ENCODE measurements at places on chromosomes 5 and 9. TPM values are rescaled to one million over a fixed set of nuclear protein-coding genes. Genes with fewer than 3 reads are reported as not detected.

DNA sequence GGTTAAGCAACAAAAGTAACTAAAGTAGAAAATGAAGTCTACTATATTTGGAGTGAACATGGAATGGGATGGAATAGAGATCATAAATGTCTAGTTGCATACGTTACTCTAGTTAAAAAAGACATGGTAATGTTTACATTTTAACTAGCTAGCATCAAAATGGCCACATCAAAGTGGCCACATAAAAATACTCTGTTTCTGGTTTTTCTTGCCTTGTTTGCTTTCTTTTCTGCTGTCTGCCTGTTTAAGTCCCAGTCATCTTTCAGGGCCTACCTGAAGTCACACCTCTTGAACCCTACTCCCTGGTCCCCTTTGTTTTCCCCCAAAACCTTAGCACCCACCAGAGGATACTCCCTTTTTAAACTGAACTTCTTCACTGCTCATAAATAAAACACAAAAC, 6.4 kb upstream of the KIF2A start:
- no peak for DNase-seq

- DNase-seq = no peak
Measured at GRCh38 chr5:171863935-171864334, 78.3 kb downstream of the SMIM23 start.

- no peak for DNase-seq
Measured at GRCh38 chr5:64727150-64727549, 36.8 kb downstream of the SHISAL2B start.

GRCh38 chr9:37290940-37291485, 131.5 kb upstream of the GRHPR start:
- no peak for DNase-seq

GRCh38 chr9:134367791-134368490, 41.7 kb downstream of the RXRA start:
- no peak for DNase-seq

DNA sequence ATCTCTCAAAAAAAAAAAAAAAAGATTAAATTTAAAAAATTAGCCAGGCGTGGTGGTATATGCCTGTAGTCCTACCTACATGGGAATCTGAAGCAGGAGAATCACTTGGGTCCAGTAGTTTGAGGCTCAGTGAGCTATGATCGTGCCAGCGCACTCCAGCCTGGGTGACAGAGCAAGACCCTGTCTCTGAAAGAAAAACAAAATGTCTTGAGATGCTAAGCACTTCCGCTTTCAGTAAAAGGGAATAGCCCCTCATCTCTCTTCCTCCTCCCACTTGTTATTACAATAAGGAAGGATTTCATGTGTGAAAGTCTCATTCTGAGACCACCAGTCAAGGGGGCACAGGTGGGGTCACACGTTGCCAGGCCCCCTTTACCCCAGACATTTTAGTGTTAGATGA, 79.4 kb downstream of the GOLPH3 start:
- no peak for DNase-seq

- DNase-seq = no peak
Measured at GRCh38 chr5:59819806-59820205, 73.7 kb downstream of the PDE4D start.

DNA sequence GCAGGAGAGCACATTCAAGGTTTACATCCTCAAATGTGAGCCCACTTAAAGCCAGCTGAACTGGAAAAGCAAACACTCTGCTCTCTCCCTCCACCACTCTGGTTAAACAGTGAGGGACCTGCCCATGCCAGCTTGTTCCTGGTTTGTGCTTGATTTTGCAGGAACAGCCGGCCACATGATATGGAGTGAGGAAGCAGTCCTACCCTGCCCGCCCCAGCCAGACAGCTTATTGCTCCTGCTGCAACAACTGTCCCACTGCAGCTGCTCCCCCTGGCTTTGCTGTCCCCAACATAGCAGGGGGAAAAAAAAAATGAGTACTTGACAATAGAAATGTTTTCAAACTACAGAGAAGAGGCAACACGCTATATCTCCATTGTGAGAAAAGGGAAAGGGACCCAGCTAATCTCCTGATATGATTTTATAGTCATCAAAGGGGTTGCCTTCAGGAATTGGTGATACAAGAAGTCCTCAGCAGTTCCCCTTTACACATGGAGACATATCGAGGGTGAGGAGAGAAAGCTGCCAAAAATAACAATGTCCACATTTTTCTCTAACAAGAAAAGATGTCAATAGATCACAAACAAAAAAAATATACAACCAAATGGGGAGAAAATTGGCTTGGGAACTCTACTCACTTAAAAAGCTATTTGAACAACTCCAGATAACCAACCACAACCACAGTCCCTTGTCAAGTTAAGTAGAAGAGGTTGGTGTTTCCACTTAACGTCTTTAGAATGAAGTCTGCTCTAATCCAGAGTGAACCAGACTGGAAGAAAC, 4.6 kb downstream of the MYO10 start:
- no peak for DNase-seq

- no peak for DNase-seq
Measured at GRCh38 chr5:75964008-75964407, 119.2 kb upstream of the SV2C start.

- no peak for DNase-seq
Measured at GRCh38 chr5:132487841-132488555, 2.6 kb downstream of the IRF1 start.

DNA sequence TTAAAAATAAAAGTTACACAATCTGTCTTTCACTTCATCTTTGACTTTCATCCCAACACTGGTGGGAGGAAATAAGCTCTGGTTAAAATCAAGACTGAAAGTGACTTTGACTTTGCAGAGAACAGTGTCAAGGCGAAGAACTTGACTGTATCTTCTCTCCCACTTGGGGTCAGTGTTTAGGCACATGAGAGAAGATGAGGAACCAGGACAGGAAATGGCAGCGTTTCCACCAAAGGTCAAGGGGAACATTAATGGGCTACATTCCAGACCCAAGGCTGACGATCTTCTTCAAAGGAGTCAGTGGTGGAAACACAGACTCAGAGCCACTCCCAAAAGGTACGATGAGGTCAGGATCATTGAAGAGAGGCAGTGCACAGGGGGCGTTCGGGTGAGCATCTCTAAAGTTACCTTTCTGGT, 409.5 kb downstream of the ARHGEF28 start:
- no peak for DNase-seq

DNA sequence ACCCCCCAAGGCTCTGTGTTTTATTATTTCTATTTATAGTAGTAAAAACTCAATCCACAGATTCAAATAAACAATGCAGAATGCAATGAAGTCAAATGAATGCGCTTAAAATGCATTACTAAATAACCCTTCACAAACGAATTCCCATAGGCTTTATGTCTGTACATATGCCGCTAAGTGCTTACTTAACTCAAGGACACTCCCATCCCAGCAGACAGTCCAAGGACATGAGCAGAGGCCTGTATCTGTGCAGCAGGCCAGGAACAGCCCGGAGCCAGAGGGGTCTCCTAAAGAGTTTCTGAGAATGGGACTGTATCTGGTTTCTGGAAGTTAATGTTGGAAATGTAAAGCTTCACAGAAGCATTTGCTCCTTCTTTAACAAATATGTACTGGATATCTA, 59.8 kb downstream of the MARCHF11 start:
- DNase-seq = no peak

SLCO6A1 gene
- total RNA-seq = 0.94 TPM

PLAC8L1 gene
- total RNA-seq = not detected

C9 gene
- not detected for total RNA-seq

LCN9 gene
- total RNA-seq = not detected

OR13C5 gene
- total RNA-seq = not detected

TAS2R1 gene
- 0.62 TPM for total RNA-seq

WWC1 gene
- total RNA-seq = 116 TPM

ADAMTSL2 gene
- total RNA-seq = 3.3 TPM

NKD2 gene
- total RNA-seq = 3.0 TPM

RNF224 gene
- not detected for total RNA-seq

KIF24 gene
- total RNA-seq = 0.78 TPM

All from occipital lobe (tissue), 3 donors.